Prostate gland (tissue), 2 donors: ENCODE measurements at places on chromosomes 1 and 21.

GRCh38 chr1:5961601-5962000, 30.6 kb downstream of the NPHP4 start:
- DNase-seq: no peak

DNA sequence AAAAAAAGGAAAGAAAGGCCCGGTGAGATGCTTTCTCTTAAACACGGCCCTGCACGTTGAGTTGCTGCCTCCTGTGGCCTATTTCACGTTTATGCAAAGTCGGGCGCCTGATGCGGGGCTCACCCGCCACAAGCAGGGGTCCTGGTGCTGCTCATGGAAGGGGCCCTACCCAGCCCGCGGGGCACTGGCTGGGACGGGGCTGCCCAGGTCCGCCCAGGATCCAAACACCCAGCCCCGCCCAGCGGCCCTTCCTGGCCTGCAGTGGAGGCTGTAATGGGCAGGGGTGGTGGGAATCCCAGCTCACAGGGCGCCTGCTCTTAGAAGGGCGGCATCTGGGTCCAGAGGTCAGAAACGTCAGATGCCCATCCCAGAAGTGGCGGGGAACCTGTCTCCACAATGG, 1.6 kb downstream of the COL6A2 start:
- DNase-seq: peak; percentile 3

DNA sequence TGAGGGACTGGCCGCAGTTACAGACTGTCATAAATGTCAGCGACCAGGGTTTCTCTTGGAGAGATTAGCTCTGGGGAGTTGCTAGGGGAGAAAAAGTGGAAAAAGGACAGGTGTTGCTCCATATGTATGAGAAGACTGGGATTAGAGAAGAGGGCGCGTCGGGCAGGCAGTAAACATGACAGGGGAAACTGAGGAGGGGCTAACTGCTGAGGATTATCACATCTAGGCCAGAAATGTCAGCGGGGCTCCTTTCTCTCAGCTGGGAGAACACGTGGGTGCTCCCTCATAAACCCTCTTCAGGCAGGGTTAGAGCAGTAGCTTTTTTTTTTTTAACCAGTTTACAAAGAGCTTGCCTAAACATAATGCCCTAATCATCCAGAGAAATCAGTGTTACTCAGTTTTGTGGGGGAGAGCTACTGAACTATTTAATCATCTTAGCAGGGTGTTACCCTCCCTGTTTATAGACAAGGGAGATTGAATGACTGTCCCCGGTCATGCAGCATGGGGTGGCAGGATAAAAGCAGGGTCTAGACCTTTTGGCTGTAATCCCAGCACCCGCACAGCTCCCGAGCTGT, 35.2 kb downstream of the ELAPOR1 start:
- DNase-seq: no peak

- DNase-seq: no peak
Observed at GRCh38 chr1:180947499-180947885, 34.8 kb downstream of the KIAA1614 start.

DNA sequence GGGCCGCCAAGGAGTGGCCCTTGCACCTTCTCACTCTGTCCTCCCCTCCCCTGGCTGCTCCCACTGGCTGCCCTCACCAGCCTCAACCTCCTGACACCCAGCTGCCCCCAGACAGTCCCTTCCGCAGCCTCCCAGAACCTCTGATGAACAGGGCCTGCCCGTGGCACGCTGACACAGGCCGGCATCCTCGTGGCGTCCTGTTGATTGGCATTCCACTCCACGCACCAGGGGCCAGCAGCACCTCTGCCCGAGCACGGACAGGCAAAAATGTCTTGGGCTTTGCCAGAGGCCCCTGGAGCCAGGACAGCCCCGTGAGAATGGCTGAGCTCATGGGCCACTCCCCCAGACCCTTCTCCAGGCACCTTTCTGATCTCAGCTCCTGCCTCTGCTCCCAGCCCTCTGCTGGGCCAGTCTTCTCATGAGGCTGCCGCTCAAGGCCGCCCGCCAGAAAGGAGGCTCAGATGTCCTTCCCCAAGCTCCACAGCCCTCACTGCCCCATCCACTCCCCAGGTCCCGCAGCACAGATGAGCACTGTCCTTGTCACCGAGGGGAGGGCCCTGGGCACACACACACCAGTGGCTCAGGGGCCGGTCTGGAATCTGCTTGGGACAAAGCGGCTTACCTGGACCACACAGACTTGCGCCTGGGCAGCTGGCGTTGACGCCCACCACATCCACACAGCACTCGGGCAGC, 15.8 kb upstream of the RNF223 start:
- no peak for DNase-seq

- DNase-seq: peak; percentile 58
Observed at GRCh38 chr1:21232044-21232443, 55.3 kb upstream of the EIF4G3 start.

GRCh38 chr1:53285969-53286760, 41.7 kb downstream of the LRP8 start:
- no peak for DNase-seq

- DNase-seq: no peak
Observed at GRCh38 chr1:2349806-2350205, 41.5 kb downstream of the MORN1 start.

- no peak for DNase-seq
Observed at GRCh38 chr21:44958471-44959191, 18.8 kb downstream of the SLX9 start.

DNA sequence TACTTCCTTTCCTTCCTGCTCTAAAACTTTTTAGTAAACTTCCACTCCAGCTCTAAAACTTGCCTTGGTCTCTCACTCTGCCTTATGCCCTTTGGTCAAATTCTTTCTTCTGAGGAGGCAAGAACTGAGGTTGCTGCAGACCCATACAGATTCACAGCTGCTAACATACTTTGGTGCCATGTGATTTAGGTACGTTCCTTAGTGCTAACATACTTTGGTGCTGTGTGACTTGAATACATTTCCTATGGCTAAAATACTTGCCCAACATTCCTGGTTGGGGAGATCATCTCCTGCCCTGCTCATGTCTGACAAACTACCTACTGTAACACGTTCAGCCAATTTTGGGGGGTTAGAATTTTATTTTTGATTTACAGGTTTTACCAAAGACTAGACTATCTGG, 6.8 kb upstream of the ZBTB40 start:
- DNase-seq: no peak

DNA sequence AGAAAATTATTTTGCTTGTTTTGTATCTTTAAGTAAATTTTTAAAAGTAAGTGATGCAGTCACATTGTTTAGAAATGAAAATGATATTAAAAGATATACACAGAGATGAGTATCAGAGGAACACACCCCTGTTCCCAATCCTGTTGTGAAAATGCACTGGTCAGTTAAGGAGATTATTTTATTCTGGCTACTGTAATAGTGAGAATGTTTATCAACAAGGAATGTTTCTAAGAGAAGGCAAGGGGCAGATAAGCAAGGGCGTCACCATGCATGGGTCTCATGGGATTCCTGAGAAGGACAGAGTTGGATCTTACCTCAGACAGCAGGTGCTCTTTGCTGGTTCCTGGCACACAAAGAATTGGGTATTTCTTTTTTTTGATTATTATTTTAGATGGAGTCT, 21.8 kb downstream of the C1orf52 start:
- DNase-seq: no peak

GRCh38 chr1:66400660-66401059, 133.3 kb upstream of the SGIP1 start:
- no peak for DNase-seq

GRCh38 chr1:40897513-40897912, 35.4 kb upstream of the CITED4 start:
- no peak for DNase-seq

DNA sequence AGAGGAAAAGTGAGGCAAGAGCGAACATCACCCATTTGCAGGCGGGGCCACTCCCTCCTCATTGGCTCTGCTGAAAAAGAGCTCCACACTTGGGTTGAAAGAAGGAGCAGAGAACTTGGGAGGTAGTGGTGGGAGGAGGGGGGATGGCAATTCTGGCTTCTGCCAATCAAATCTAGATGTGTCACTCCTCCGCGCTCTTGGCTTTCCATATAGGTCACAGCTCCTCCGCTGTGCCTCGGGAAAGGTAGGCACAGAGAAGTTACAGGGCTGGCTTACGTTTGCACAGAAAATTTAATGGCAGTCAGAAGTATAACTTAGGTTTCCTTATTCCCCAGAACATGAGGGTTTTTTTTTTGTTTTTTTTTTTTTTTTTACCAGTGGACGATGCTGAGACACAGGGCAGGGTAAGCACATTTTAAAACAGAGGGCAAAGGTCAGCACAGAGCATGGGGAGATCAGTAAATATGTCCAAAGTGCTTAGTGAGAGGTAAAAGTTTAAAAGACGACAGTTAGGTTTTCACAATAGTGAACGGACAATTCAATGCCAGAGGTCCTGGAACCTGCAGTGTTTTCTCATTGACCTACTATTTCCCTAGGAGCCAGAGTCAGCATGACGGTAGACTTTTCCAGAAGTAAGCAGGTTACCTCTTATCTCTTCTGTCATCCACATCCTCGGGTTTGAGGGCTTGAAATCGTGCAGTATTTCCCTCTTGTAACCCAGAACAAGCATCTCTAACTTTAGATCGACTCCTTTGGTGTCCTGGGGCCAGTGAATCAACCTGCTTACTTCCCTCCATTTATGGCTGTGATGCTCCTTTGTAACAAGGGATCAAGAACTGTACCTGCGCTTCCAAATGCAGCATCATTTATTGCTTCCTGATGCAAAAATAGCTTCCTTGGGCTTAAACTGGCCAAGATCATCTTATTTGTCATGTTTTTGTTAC, 258.9 kb upstream of the PROX1 start:
- DNase-seq: no peak

- no peak for DNase-seq
Observed at GRCh38 chr1:118921994-118922393, 66.1 kb downstream of the TBX15 start.

DNA sequence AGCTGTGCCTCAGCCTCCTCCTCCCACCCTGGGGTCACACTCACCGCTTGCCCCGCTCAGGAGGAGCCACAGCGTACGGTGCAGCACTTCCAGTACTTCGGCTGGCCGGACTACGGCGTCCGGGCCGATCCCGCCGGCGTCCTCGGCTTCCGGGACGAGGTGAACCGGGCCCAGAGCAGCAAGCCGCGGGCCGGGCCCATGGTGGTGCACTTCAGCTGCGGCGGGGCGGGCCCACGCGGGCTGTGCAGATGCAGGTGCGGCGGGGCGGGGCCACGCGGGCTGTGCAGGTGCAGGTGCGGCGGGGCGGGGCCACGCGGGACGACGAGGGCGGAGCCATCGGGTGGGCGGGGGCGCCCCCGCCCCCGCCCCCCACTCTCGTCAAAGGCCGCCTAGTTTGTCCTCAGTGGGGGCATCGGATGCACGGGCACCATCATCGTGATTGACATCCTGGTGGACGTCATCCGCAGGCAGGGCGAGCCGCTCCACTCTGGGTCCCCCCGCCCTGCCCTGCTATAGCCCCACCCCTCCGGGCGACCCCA, 5.5 kb downstream of the RNF223 start:
- DNase-seq: no peak

DNA sequence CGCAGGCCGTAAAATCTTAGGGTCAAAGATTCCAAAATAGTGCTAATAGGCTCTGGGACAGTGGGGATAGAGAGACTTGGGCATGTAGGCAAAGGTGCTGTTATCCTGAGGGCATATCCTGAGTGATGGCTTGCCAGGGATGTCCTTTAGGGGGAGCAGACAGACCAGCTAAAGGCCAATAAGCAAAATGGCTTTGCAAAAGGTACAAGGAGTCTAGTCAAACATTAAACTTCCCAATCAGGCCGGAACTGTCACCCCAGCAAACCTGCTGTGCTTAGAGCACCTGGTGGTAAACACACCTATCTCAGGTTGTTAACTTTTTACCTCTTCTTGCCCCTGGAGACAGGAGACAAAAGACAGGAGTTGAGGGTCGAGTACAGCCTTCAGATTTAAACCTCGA, 49.1 kb downstream of the TRABD2B start:
- DNase-seq: no peak
